ENCODE measurements at places on chromosomes 2 and 18.
A peak's percentile ranks its signal among the peaks of the same experiment; 100 is the strongest.

- no peak for DNase-seq
Measured at GRCh38 chr2:181861379-181861778, 30.2 kb upstream of the ITPRID2 start.

DNA sequence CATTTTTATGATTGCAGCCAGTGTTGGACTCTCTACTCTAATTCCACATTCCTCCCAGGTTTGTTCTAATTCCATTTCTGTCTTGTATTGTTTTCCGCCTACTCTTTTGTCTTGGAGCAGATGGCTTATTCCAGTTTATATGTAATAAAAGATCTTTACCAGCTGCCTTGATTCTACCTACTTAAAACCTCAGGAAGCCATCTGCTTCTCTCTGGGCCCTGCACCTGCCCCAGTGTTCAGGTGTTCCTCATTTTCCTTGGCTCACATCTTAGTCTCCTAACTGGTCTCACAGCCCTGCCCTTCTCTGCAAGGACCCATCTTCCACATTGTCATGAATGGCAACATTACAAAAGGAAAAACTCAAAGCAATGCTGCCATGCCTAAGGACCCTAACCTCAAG, 21.0 kb upstream of the IL37 start:
- no peak for DNase-seq

GRCh38 chr2:95023222-95023597, 2.3 kb upstream of the MAL start:
- no peak for DNase-seq

DNA sequence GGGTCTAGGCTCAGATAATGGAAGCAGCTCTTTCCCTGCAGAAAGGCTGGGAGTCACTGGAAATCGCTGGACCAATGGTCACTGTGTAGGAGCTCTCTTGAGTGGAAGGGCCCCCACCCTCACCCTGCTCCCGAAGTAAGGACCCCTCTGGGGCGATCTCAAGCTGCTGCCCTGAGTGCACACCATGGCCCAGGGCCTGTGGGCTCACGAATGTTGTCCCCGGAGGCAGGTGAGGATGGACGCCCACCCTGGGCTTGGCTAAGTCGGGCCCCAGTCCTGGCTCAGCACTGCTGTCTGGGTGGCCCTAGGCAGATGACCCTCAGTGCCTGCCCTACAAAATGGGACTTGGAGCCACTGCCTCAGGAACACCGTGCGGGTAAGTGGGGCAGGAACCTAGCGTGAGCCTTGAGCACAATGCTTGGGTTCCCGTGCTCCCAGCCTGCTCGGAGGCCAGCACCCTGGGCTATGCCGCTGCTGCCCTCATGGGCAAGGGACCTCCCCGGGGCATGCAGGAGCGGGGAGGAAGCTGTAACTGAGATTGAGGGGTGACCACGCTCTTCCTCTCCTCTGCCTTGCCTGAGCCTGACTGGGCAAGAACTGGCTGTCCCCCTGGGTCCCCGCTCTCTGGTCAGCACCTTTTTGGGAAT, 3.7 kb downstream of the D2HGDH start:
- no peak for DNase-seq

DNA sequence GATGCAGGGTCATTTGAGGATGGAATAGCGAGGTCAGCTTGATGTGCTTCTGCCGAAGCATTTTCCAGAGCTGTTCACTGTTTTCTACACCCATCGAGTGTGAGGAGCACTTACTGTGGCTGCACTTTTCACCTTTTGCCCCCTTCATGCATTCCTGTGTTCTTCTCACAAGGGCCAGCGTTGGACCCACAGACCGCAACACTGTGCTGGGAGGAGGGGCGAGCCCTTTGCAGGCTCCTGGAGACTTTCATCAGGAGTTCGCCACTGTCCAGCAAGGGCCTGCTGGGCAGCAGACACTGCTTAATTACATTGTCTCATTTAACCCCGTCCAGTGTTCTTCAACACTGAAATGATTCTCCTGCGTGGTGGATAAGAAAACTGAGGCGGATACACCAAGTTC, 29.9 kb downstream of the CYP26B1 start:
- DNase-seq = no peak

DNA sequence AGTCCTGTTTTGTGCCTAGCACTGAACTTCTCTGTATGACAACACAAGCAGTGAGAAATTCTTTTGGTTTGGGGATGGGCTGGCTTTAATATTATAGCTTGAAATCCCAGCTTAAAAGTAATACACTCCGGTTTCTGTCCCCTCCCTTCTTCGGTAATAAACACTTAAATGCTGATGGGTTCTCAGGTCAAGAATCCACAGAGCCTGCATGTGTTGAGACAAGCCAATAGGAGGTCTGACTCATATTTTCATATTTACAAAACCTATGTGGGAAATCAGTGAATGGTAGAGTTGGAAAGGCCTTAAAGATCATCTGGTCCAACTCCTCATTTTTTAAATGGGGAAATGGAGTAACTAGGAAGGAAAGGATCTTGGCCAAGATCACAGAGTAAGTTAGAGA, 47.5 kb downstream of the VSNL1 start:
- DNase-seq = no peak

- DNase-seq = no peak
Measured at GRCh38 chr2:113228351-113228750, 50.4 kb downstream of the PAX8 start.

- DNase-seq = no peak
Measured at GRCh38 chr2:30191819-30192271, 39.5 kb upstream of the LBH start.

- peak; percentile 47 for DNase-seq
Measured at GRCh38 chr18:3454365-3455089, 4.6 kb downstream of the TGIF1 start.

DNA sequence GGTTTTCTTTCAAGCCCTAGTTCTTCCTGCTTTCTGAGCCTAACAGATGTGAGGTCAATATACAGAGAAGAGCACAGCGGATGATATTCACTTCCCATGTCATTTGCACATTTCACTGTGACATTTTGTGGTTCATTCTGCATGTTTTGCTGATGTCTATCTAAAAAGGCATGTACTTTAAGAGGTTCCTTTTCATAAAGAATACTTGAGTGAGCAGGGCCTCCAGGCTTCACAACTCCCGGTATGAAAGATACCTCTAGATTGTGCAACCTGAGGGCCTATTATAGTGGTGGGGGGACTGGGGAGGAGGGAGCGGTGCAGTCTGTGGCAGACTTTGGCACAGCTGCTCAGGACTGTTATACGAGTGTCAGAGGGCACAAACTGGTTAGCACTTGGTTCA, 54.6 kb downstream of the CPO start:
- no peak for DNase-seq

DNA sequence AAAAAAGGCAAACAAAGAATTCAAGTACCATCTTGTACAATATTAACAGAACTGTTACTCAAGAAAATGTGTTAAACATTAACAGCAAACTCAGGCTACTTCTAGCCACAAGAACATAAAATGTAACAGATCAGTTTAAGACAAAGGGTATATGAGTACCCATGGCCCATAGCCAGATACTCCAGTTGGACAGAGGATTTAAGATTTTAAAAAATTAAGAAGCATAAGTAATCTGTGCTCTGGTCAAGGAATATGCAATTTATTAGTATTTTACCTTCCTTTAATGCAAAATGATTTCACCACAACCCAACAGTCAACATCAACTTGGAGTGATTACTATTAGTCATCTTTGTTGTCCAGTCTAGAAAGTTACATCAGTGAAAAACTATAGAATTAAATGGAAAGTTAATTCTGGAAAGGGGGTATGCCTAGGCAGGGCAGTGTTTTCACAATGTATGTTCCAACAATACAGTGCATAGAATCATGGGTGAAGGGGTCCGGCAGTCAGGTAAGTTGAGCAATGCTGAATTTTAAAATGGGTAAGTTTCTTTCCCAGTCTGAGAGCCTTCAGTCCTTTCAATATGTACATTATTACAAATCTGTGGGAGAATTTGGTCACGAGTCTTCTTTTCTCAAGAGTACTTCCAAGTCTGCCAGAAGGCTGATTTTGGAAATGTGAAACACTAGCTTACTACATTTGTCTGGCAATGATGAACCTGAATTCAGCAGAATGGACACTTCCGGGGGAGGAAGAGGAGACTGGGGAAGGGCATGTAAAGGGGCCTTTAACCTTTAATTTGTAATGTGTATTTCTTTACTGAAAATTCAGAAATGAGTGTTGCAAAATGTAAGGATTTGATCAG, 34.5 kb downstream of the SFT2D3 start:
- DNase-seq = no peak

GRCh38 chr2:31287654-31288053, 53.7 kb downstream of the EHD3 start:
- DNase-seq = no peak

GRCh38 chr2:43217228-43218154, 8.9 kb downstream of the ZFP36L2 start:
- DNase-seq = no peak

GRCh38 chr2:70939001-70939838, 3.5 kb downstream of the ATP6V1B1 start:
- DNase-seq = no peak

GRCh38 chr18:24153397-24153796, 14.5 kb downstream of the CABYR start:
- no peak for DNase-seq

DNA sequence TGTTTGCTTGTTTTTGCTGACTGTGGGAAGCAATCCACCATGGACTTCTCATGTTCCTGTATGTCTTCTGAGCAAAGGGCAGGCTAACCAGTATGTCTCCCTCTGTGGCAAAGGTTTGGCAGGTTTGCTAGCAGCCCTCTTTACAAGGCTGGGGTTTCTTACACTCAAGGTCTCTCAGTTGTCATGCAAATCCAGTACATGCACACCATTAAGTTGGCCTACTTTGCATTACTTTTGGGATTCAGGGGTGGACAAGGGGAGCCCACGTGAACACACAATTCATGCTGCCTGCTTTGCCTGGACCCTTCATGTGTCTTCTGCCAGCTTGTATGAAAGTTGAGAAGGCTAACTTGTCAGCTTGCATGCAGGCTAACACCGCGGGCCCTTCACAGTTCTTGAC, 134.9 kb downstream of the LRRTM4 start:
- DNase-seq = no peak

GRCh38 chr2:129731907-129732629, 247.4 kb upstream of the RAB6C start:
- no peak for DNase-seq

- DNase-seq = no peak
Measured at GRCh38 chr2:226720948-226721347, 78.7 kb downstream of the IRS1 start.

- DNase-seq = no peak
Measured at GRCh38 chr2:48209214-48209885, 303.1 kb upstream of the FBXO11 start.

DNA sequence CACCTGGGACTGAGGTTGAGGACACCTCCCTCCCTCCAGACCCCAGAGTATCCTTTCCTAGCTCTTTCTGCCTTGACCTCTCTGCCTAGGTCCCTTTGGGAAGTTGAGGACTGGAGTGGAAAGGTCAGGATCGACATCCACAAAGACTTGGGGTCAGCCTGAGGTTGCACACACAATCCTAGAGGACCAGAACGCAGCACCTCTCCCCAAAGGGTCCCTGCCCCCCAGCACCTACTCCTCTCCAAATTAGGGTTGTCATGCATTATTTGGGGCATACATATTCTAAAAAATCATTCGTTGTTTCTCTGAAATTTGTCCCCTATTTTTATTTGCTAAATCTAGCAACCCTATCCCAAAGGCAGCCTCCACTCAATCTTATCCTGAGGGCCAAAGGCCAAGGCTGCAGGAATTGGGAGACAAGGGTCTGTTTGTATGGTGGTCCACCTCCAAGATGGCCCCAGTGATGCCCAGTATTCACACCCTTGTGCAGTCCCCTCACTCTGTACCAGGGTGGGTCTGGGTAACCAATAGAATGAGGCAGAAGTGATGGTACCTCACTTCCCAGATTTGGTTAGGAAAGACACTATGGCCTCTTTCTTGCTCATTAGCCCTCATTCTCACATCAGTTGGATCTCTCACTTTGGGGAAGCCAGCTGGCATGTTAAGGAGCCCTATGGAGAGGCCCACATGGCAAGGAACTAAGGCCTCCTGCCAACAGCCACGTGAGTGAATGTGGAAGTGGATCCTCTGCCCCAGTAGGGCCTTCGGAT, 3.5 kb upstream of the CHRNG start:
- no peak for DNase-seq

- DNase-seq = peak; percentile 1
Measured at GRCh38 chr2:118987886-118988285, 45.9 kb downstream of the MARCO start.

GRCh38 chr2:84639751-84640150, 123.5 kb downstream of the DNAH6 start:
- no peak for DNase-seq

- DNase-seq = no peak
Measured at GRCh38 chr2:170573671-170574070, 141.5 kb upstream of the SP5 start.

GRCh38 chr2:237025090-237025865, 60.4 kb upstream of the COPS8 start:
- no peak for DNase-seq

DNA sequence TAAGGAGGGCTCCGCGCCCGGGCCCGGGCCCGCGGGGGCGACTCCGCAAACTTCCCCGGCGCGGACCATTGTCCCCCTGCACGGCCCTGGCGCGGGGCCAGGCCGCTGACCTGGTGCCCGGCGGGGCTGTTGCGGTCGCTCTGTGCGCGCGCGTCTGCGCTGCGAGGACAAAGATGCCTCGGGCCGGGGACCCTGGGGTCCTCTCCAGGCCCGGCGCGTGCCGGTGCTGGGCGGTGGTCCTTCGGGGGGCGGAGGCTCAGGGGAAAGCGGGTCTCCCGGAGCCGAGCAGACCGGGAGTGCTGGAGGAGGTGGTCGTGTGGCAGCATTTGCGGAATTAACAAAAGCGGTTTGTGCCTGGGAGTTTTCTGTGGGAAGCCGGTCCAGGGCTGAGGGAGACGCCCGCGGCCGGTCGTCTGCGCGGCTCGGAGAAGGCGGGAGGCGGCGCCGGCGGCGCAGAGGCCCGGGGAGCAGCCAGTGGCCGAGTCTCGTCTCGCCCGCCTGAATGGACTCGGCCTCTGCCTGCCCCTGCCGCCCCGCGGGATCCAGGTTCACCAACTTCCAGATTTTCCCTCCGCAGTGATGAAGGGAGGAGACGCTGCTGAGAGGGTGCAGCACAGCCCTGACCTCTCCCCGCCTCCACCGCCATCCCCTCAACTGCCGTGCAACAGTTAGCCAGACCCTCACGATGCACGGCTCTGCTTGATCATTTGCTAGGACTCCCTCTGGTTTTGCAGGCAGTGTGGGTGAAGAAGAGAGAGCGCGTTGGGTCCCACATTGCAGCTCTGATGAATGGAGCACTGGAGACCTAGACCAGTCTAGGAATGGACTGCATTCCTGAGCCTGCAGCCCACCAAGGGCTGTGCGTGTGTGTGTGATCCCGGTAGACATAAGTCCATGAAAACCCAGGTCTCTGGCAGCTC, 705 bp downstream of the EFR3B start:
- DNase-seq = peak; percentile 50

Measured in endothelial cell (in vitro differentiated cells).